Pancreas (tissue), 10 donors: ENCODE measurements at places on chromosomes 6 and 20. TPM values are rescaled to one million over a fixed set of nuclear protein-coding genes. Genes with fewer than 3 reads are reported as not detected.

- H3K4me1 ChIP-seq, result peaks cover 13% of the 10 kb centered on the region
- no peak for DNase-seq
- H3K27me3 ChIP-seq, result no peaks in the 10 kb centered on the region
- no peak overlapping the region for H3K4me3 ChIP-seq
- no peak overlapping the region for H3K27ac ChIP-seq
- H3K36me3 ChIP-seq, result no peaks in the 10 kb centered on the region
These were observed 3.0 kb upstream of the CTNNBL1 start for GRCh38 chr20:37690626-37691369.

DNA sequence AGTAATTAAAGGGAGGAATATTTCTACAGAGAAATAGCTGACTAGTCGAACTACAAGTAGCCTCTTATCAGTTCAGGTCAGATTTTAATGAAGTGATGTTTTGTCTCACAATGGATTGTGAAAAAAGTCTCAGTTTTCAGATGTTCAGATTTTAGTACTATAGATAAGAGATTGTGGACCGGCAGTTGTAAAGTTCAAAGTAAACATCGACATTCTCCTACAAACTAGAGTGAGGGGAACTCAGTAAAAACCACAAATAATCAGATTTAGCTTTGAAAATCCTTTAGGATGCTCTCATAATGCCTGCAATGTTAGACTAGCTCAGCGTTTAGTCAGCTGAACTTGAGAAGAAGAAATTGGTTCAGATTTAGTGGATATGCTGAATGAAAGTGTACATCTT lies 39.9 kb downstream of the RCAN2 start:
- no peaks in the 10 kb centered on the region for H3K27me3 ChIP-seq
- H3K36me3 ChIP-seq, result no peaks in the 10 kb centered on the region
- H3K27ac ChIP-seq, result no peak overlapping the region
- no peaks in the 10 kb centered on the region for H3K4me1 ChIP-seq

DNA sequence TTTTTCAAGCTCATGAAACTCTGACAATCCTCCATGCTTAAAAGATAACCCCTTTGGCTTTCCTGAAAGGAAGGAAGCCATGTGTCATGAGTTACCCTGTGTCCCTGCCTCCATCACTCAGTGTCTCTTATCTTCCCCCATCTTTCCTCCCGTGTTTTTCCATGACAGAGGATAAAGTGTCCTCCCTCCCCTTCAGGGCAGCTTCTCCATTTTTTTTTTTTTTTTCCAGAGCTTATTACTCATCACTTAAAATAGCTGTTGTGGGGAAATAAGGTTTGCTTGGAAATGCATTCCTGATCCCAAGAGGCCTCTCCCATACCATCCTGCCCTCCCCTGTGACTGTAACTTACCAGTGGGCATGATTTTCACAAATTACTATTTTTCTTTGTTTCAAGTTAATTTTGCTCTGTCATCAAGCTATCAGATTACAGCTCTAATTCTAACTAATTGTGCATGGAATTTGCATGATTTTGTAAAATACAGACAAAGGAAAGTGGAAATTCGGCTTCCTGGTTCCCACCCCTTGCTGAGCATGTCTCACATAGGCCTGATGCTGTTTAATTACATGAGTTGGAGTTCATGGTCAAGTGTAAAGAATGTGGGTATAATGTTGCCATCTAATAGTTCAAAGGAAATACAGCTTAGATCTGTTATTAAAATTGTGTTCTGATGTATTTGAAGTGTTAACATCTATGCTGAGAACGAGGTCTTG lies 614.5 kb upstream of the FLRT3 start:
- no peaks in the 10 kb centered on the region for H3K27me3 ChIP-seq
- H3K27ac ChIP-seq, result no peak overlapping the region
- H3K4me1 ChIP-seq, result no peaks in the 10 kb centered on the region

BANF2 gene
- total RNA-seq, result 0.88 TPM

VGLL2 gene
- total RNA-seq, result not detected

BNIP5 gene
- total RNA-seq, result 0.13 TPM

RNF182 gene
- 0.87 TPM for total RNA-seq
